Stimulated activated CD4-positive, alpha-beta T cell treated with anti-CD3 and anti-CD28 coated beads, Interleukin-4, amount 100 ng/mL, for 4 hours (primary cell): ENCODE measurements at places on chromosomes 12 and 14.

- no peak for DNase-seq
Measured at GRCh38 chr14:74616996-74617700, 5.1 kb upstream of the LTBP2 start.

- no peak for DNase-seq
Measured at GRCh38 chr12:83142914-83143313, 456.2 kb downstream of the TMTC2 start.

DNA sequence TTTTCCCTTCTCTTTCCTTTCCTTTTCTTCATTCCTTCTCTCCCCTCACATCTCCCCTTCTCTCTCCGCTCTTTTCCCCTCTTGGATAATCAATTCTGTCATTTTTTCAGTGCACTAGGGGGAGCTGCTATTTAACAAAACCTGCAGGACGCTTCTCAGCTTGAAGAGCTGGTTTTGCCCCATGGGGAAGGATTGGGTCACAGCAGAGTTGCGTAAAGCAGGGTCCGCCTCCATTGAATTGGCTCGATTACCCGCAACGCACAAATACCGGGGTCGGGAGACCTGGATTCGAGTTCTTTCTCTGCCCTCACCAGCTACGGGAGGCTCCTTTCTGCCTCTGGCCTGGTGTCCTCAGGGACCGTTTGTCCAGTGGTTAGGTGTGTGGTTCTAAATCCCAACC, 42.1 kb upstream of the CHGA start:
- no peak for DNase-seq

GRCh38 chr14:82562881-82563280, 1029.2 kb upstream of the SEL1L start:
- DNase-seq = no peak

GRCh38 chr12:75658901-75659823, 147.8 kb upstream of the KRR1 start:
- DNase-seq = peak; percentile 5

GRCh38 chr12:81573228-81573627, 185.9 kb downstream of the PPFIA2 start:
- DNase-seq = no peak

DNA sequence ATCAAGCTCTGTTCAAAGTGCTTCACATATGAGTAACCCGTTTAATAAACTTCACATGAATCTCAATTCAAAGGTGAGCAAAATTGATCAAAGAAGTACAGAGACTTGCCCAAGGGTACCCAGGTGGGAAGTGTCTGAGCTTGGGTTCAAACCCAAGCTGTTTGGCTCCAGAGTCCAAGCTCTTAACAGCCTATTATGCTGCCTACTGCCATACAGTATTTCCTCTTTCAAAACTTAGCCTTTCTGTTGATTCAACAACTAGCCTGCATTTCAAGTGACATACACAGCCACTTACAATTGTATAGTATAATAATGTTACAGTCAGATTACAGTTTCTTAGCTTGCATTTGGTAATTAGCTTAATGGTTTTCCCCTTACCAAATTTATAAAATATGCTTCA, 29.7 kb downstream of the FRMD6 start:
- no peak for DNase-seq

- DNase-seq = no peak
Measured at GRCh38 chr12:113120670-113121370, 14.7 kb downstream of the RASAL1 start.

- no peak for DNase-seq
Measured at GRCh38 chr14:39102265-39102968, 618 bp downstream of the SEC23A start.

DNA sequence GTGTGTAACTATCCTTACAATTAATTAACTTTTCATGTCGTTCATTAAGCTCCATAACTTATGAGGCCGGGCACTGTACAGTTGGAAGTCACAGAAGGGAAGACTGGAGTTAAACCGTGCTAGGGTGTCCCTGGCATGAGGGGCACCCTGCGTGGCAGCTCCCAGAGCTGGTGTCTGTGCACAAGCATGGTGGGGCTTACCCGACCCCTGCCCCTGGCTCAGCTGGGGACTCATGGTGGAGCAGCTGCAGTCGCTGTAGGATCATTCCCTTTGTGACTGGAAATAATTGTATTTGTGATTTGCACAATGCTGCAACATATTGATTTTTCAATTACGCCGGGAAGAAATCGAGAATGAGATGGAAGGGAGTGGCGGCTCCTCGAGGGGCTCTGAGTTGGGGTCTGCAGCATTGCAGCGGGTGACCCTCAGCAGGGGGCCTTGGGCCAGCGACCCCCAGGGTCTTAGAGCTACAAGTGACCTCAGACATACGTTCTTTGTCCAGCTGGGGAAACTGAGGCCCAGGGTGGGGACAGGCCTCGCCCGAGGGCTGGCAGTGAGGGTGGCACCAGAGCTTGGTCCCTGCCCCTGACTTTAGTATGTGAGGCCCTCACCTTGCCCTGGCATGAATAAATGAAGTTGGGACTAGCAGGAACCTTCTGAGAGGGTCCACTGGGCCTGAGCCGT, 125.4 kb downstream of the KIF26A start:
- DNase-seq = no peak

DNA sequence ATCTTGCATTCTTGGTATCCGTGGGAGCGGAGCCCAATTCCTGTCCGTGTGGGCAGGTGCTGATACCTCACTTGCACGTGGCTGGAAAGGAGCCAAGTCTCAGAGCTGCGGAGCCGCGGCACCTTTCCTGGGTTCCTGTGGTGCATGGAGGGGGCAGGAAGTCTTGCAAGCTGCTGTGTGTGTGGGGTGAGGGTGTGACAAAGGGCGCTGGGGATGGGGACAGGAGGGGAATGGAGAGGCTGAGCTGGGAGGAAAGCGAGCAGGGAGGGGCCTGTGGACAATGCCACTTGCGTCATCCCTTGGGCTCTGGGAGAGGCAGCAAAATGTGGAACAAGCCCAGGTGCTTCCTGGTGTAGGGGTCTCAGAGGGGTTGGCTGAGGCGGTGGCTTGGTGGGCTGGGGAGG, 86.7 kb downstream of the CALM1 start:
- peak; percentile 28 for DNase-seq

DNA sequence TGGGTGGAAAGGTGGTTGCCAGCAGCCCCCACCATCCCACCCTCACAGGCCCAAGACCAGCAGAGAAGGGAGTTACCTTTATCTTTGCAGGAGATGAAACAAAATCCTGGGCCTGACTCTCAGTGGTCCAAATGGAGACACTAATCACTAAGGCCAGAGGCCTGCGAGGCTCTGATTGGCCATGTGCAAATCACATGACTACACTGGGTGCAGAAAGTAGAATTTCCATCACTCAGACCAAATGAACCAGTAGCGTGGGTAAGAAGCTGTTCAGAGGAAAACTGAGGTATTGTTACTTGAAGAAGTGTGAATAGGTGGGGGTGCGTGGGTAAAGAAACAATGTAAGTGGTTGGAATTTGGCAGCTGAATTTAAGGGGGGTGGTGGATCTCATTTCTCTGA, 20.2 kb upstream of the PPP1CC start:
- DNase-seq = no peak

DNA sequence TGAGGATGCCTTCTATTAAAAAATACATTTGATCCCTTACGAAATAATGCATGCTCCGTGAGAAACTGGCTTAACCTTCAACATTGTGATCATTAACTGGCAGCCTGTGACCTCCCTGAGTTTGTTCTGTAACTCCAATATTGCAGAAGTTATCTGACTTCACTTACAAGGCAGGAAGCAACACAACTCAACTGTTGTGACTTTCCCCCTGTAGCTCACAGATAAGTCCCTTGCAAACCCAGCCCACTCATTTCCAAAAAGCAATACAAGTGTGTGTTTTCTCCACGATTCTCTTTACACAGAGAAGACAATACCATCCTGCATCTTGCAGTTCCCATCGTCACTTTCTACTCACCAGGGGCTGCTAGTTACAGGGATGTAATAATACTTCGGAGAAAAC, 304.7 kb upstream of the TMEM132C start:
- DNase-seq = no peak

DNA sequence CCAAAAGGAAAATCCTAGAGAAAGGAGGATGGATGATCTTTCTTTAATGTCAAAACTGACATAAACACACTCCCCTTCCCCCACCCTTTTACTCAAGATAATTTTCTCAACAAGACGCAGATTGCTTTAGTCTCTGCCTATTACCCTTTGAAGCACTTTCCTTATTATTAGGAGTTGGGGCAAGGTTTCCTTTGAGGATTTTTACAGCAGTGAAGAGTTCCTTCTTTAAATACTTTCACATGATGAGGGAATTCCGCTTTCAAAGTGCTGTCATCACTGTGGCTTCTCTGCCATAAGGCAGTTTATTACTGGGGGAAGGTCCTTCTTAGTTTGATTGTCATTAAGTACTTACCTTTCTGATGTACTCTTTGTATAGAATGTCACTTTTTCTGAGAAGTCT, 172.1 kb downstream of the MSRB3 start:
- no peak for DNase-seq

- no peak for DNase-seq
Measured at GRCh38 chr14:26319139-26319864, 278.5 kb downstream of the NOVA1 start.

DNA sequence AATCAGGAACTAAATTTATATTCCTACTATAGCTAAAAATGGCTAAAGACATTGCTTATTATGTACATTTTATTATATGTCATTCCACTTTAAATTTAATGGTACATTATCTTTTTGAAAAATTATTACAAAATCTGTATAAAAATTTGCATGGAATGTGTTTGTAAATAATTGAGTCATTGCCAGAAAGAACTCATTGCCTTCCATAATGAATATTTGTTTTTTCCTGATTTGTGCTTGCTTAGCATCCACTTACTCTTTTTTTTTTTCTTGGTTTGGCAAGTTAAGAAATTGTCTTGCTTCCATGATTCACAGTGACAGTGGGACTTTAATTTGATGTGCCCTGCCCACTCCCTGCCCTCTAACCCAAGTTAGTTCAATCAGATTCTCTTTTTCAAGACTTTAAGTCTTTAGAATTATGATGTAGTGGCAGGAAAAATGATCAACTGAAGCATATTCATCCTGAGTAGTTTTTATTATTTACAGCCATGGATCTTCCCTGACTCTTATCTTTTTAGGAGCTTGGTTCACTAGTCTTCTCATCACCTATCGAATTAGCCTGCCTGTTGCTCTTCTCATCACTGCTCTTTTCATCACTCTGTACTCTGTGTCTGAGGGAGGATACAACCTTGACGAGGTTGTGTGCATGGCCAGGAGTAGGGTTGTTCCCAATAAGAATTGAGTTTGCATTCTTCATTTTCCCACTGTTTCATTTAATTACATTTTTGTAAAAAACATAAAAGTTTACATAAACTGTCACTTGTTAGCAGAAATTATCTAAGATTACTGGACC, 442.0 kb downstream of the BTG1 start:
- no peak for DNase-seq

DNA sequence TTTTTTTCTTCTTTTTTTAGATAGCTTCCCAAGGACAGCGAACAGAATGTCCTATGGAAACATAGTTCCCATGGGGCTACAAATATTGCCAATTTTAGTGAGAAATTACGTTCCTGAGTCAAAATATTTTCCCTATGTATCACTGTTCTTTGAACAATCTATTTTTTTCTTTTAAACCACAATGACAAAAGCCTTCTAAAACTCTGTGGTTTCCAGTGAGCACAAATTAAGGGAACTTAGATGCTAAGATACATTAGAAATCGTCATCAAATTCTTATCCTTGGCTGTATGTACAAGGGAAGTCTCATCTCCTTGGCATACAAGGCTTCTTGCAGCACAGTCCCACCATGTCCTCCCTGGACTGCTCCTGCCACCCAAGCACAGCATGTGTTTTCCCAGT, 17.9 kb downstream of the CPM start:
- no peak for DNase-seq

DNA sequence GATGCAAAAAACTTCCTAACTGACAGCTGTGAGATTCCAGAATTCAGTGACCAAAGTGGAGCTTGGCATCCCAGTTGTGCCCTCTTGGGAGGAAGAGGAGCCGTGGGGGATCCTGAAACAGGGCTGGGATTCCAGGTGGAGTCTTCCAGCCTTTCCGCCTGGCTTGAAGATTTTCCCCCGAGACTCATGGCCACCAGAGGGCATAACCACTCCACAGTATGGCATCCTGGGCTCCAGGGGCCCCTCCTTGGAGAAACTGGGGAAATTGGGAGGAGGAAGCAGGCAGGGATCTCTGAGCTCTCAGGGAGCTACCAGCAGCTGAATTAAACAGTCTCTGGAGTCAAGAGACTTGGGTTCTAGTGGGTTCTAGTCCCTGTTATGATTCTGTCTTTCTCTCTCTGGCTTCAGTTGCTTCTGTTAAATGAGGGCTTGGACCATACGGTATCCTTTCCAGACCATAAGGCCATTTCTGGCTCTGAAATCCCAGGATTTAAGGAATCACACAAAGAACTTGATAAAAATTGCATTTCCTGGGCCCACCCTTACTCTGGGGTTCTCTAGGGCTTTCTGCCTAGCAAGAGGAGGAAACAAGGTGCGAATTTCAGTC, 2.6 kb upstream of the TAMALIN start:
- DNase-seq = no peak

- DNase-seq = no peak
Measured at GRCh38 chr12:95259368-95259767, 41.8 kb downstream of the VEZT start.

- DNase-seq = no peak
Measured at GRCh38 chr12:116515684-116516083, 43.5 kb upstream of the MAP1LC3B2 start.

GRCh38 chr14:75662966-75663365, 1.9 kb downstream of the TTLL5 start:
- DNase-seq = no peak

DNA sequence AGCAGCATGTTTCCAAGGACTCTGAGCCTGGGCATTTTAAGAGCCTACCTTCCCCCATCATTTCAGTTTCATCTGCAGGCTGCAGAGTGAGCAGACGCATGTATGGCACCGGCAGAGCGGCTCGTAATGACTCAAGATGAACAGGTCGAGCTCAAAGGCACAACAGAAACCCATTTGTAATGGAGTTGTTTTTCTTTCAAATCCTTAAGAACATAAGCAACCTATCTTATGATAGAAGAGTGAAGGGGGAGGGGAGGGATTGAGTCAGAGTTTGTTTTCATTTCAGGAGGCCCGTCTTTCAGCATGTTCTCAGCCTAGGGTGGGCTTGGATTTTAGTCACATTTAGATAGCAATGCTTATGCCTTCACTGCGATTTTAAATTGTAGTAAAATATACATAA, 54.9 kb upstream of the CISTR start:
- no peak for DNase-seq
